ENCODE measurements at places on chromosomes 1 and 21. TPM values are rescaled to one million over a fixed set of nuclear protein-coding genes. Genes with fewer than 3 reads are reported as not detected.

DNA sequence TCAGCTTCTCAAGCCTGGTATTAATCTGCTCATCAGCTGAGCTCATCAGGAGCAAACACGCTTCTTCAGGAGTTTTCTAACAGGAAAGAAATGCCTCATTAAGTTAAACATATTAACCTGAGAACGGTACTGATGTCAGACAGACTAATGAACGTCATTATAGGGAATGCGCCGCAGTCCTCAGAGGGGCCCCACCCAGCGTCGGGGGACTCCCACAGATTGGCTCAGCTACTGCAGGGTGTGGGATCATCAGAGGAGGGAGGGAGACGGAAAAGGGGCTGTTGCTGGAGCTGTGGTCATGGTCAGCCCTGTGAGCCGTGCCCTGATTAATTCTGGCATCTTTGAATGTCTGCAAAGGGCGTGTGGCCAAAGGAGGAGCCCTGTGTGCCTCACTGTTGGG, 348.5 kb downstream of the PTPRU start:
- H3K27ac ChIP-seq, result no peak overlapping the region
- no peak for DNase-seq
- H3K4me3 ChIP-seq, result no peak overlapping the region

DNA sequence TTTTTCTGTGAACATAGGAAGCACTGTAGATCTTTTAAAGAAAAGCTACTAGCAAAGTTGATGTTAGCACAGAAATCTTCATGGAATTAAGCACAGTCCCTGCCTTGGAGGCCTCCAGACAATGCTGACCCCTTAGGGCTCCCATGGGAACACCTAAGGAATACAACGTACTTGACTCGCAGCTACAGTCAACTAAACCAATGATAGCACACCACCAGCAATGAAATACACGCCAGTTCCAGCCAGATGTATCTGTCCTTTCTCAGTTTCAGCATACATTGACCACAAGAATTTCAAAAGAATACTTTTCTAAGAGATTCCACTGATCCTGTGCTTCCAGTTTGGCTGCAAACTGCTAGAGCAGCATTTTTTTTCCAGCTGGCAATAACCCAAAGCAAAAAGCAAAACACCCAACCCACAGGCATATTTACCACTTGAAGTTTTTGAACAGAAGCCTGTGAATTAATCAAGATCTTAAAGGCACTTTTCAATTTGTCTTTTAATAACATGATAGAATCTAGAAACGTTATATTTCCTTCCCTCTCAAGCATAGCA, 42.8 kb upstream of the KRTAP11-1 start:
- H3K4me3 ChIP-seq, result no peak overlapping the region
- H3K36me3 ChIP-seq, result no peaks in the 10 kb centered on the region
- DNase-seq, result no peak
- no peak overlapping the region for H3K27ac ChIP-seq

GRCh38 chr1:39825432-39825941, 36.8 kb upstream of the BMP8B start:
- no peak overlapping the region for H3K27ac ChIP-seq
- H3K4me3 ChIP-seq, result no peak overlapping the region
- H3K27me3 ChIP-seq, result no peaks in the 10 kb centered on the region
- no peaks in the 10 kb centered on the region for H3K36me3 ChIP-seq

DNA sequence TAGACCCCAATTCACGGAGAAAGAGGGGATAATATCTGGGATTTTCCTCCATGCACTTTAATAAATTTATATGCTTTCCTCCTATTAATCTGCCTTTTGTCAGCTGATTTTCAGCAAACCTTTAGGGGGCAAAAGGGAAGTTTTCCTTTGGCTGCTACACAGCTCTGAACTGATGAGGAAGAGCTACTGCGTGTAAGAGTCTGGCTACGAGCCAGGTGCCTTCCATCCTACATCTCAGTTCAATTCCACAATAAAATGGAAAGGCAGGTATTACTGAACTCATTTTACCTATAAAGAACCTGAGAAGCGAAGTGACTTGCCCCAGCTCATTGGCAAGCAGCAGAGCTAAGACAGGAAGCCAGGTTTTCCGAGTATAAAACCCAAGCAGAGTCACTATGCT, 28.3 kb upstream of the ZNF326 start:
- no peaks in the 10 kb centered on the region for H3K4me1 ChIP-seq
- no peaks in the 10 kb centered on the region for H3K36me3 ChIP-seq
- no peak overlapping the region for H3K27ac ChIP-seq

DNA sequence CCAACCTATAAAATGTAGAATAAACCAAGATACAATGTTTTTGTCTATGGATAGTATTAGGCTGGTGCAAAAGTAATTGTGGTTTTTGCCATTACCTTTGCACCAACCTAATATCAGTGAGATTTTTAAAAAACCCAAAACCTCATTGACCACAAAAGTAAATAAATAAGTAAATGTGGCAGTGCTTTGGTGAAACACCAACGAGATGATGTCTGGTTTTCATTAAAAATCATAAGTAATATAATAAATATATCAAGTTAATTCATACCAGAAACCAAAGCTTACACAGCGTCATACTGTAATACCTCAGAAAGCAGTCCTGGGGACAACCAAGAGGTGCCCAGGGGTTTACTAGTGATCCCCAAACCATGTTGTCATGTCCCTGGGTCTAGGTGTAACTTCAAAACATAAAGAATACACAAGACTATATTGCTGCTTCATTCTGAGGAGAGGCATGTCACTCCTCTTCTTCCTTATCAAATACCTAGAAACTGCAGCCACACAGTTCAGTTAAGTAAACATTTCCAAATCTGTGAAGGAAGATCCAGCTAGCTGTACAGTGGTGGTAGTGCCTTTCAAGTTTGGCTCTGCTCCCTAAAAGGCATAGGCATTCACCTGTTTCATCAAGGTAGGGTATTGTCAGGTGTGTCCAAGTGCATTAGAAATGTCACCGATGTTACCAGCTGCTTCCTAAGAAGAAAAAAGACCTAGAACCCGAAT, 51.6 kb upstream of the ZC3H11B start:
- H3K27ac ChIP-seq, result no peak overlapping the region
- DNase-seq, result no peak
- H3K27me3 ChIP-seq, result peaks cover 7% of the 10 kb centered on the region
- no peaks in the 10 kb centered on the region for H3K36me3 ChIP-seq
- peaks cover 4% of the 10 kb centered on the region for H3K4me1 ChIP-seq

DAB1 gene
- 0.61 TPM for total RNA-seq

PTPN22 gene
- 28.3 TPM for total RNA-seq

FAM177B gene
- not detected for total RNA-seq

ISG15 gene
- 38.0 TPM for total RNA-seq

CRB1 gene
- 0.17 TPM for total RNA-seq
